Stimulated activated naive B cell treated with anti-CD40 and anti-IgM and Interleukin-4, amounts not matched to agents 10 μg/mL and 1 μg/mL and 100 μg/mL, for 72 hours (primary cell): ENCODE measurements at places on chromosomes 16 and 17.

- no peak for DNase-seq
Observed at GRCh38 chr17:79929257-79930061, 90.2 kb upstream of the CBX4 start.

- no peak for DNase-seq
Observed at GRCh38 chr17:57158325-57158724, 73.3 kb downstream of the AKAP1 start.

GRCh38 chr17:65235284-65235683 lies 98.1 kb downstream of the RGS9 start:
- no peak for DNase-seq

- no peak for DNase-seq
Observed at GRCh38 chr16:49260956-49261530, 20.6 kb downstream of the CBLN1 start.

- DNase-seq = no peak
Observed at GRCh38 chr17:80092959-80093358, 8.4 kb upstream of the GAA start.

- no peak for DNase-seq
Observed at GRCh38 chr16:79320956-79321355, 279.6 kb downstream of the MAF start.

DNA sequence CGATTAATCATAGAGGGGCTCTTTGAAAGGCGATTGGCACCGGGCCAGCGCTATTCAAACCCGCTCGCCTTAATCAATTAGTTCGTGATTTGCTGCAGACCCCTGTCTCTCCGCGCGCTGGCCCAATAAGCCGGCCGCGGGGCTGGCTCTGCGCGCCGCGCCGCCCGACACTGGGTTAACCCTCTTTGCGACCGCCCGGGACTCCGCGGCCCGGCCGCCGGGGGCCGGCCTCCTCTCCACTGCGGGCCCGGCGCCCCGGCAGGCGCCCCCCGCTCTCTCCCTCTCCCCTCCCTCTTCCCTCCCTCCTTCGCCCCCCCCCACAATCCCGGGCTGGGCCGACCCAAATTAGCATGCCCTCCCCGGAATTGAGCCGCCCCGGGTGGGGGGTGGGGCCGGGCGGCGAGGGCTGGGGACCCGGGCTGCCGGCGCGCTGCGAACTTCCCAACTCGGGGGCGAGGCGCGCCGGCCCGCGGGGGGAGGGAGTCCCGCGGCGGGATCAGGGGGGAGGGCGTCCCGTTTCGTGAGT lies 428 bp upstream of the SALL1 start:
- DNase-seq = no peak

DNA sequence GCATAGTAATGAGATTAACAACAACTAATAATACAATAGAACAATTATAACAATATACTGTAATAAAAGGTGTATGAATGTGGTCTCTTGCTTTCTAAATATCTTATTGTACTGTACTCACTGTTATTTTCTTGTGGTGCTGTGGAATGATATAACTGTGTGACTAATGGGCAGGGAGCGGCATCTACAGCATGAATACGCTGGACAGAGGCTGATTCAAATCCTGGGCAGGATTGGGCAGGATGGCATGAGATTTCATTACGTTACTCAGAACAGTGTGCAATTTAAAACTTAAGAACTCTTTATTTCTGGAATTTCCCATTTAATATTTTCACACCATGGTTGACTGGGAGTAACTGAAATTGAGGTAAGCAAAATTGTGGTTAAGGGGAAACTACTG lies 1239.8 kb upstream of the GOT2 start:
- no peak for DNase-seq

GRCh38 chr16:15942931-15943690 lies 6.3 kb upstream of the ABCC1 start:
- no peak for DNase-seq
